ENCODE measurements at places on chromosomes 7 and 10.

- no peak for DNase-seq
Measured at GRCh38 chr7:99371376-99371920, 3.1 kb upstream of the ARPC1B start.

- no peak for DNase-seq
Measured at GRCh38 chr7:712381-713138, 13.9 kb upstream of the DNAAF5 start.

DNA sequence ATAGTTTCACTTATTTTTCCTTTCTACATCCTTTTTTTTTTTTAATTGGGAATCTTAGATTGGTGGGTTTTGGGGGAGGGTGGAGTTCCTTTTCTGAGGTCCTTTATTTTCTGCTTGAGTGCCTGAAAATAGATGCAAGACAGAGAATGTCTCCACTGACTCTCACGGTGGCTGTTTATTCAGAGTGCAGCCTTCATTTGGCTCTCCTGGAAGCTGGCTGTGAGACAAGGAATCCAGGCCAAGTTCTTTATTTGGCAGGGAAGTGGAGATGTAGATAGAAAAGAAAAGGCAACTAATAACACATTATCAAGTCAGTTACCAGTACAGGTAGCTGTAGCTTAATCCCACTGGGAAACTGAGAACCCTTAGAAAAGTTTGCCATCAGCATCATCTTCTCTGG lies 118.6 kb downstream of the CNTNAP2 start:
- no peak for DNase-seq

- no peak for DNase-seq
Measured at GRCh38 chr7:102093599-102094315, 192.9 kb upstream of the SH2B2 start.

GRCh38 chr7:46990761-46991160 lies 591.1 kb downstream of the TNS3 start:
- DNase-seq: no peak

DNA sequence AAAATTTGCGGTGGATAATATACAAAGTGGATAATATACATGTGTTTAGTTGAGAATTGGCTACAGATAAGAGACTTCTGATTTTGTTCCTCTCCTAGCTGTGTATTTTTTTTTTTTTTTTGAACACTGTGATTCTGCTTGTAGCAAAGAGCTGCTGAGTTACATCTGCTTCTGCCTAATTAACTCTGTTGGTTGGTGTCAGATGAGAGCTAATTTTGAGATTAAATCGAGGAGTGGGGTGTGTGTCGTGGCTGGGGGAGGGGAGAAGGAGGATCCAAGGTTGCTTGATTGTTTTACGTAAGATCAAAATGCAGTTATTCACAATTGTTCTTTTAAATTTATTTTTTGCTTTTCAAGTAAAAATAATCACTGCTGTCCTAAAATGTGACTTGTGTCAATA lies 11.3 kb downstream of the KAT6B start:
- DNase-seq: no peak

DNA sequence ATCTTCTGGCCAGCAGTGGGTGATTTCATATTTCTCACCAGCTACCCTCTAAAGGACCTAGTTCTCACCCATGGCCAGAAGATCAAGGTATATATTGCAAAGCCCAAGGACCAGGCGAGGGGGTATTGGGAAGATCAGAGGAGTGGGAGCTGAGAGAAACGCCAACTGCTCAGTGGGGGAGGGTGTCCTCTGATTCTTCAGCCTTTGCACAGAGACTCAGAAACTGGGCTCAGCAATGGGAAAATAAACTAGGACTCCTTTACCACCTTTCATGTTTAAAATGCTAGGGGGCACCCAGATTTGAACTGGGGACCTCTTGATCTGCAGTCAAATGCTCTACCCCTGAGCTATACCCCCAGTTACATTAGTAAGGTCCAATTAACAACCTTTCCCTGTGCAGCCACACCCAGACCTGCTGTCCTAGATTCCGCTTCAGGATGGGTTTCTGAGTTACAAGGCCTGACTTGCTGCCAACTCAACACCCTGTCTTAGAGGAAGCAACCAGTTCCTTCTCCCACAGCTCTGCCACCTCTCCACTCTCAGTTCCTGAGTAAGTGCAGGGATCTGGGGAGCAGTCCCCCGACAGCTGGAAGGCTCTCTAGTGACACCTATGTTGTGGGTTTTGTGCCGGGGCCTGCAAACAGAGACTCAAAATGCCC lies 93.5 kb downstream of the ZNF783 start:
- DNase-seq: no peak

- no peak for DNase-seq
Measured at GRCh38 chr10:21184984-21185383, 287.9 kb upstream of the NEBL start.

- no peak for DNase-seq
Measured at GRCh38 chr7:141949021-141949420, 2.2 kb upstream of the CLEC5A start.

DNA sequence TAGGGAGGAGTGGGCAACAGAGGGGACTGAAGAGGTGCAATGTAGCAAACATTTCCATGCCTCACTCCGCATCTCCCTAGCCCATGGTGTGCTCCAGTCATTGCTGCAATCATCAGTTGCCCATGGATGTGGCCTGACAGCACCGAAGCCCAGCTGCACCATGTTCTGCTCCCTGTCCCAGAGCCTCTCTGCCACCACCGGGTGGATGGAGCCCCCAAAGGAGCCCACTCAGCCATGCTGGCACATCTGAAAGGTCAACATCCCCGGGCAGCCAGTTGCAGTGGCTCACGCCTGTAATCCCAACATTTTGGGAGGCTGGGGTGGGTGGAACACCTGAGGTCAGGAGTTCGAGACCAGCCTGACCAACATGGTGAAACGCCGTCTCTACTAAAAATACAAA lies 336.4 kb upstream of the ZMIZ1 start:
- no peak for DNase-seq

DNA sequence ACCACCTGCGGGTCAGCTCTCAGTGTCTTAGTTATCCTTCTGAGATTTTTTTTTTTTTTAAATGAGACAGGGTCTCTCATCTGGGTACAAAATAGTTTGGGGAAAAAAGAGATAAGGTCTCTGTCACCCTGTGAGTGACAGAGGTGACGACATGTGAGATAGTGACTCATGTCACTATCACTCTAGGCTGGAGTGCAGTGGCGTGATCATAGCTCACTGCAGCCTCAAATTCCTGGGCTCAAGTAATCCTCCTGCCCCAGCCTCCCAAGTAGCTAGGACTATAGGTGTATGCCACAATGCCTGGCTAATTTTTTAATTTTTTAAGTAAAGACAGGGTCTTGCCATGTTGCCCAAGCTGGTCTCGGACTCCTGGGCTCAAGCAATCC lies 10.4 kb downstream of the BLVRA start:
- DNase-seq: no peak

DNA sequence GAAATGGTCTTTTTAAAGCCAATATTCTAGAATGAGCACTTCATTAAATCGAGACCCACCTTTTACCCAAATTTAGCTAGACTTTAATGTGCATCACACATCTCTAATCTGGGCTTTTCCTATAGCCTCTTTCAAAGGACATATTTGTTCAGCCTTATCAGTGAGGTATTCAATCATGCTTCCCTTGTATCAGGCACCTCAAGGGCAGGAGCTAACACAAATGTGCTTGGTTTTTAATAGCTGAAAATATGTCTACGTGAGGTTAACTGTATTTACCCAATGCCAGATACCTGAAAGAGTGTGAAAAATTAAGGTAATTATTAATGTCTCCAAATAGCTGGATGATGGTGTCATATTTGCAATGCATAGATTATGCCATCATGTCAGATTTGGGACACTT lies 203.9 kb downstream of the SNX10 start:
- no peak for DNase-seq

- DNase-seq: no peak
Measured at GRCh38 chr10:5625992-5626777, 40.2 kb downstream of the ASB13 start.

DNA sequence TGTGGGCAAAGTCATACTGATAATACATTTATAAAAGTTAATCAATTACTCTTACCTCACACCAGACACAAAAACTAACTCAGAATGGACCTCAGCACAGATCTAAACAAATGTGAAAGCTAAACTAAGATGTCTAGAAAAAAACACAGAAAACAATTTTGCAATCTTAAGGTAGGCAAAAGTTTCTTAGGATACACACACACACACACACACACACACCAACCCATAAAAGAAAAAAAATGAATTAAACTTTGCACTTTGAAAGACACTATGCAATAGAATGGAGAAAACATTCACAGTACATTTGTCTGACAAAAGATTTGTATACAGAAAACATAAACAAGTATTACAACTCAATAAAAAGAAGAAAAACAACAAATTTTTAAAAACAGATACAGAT lies 70.8 kb upstream of the ZNRF2 start:
- no peak for DNase-seq

GRCh38 chr7:70582927-70583895 lies 548.7 kb upstream of the GALNT17 start:
- DNase-seq: no peak

GRCh38 chr7:70030745-70031144 lies 432.5 kb downstream of the AUTS2 start:
- DNase-seq: no peak

DNA sequence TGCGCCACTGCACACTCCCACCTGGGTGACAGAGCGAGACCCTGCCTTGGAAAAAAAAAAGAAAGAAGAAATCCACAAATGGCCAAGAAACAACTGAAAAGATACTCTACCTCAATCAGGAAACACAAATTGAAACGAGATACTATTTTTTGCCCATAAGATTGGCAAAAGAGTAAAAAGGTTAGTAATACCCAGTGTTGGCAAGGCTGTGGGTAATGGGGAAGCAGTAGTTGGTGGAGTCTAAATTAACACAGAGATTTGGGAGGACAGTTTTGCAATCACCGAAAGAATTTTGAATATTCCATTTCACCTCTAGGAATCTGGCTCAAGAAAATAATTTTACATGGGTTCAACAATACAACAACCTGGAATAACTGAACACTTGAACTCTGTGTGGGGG lies 19.9 kb downstream of the ABRAXAS2 start:
- DNase-seq: no peak

- DNase-seq: no peak
Measured at GRCh38 chr10:45646384-45647050, 26.1 kb downstream of the ZFAND4 start.

DNA sequence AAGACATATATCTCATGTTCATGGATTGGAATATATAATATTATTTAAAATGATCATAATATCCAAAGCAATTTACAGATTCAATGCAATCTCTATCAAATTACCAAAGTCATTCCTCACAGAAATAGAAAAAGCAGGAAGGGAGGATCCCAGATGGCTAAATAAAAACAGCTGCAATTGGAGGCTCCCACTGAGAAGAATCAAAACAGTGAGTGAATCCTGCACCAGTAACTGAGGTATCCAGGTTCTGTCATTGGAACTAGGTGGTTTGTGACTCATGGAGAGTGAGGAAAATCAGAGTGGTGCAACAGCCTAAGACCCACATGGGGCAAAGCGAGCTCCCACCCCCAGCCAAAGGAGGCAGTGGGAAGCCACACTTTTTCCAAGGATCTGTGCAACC lies 128.4 kb downstream of the MTERF1 start:
- DNase-seq: no peak

- DNase-seq: no peak
Measured at GRCh38 chr10:78730754-78731153, 338.0 kb upstream of the ZMIZ1 start.

Measured in T-helper 9 cell (primary cell).